ENCODE measurements at places on chromosomes 2 and 18.

DNA sequence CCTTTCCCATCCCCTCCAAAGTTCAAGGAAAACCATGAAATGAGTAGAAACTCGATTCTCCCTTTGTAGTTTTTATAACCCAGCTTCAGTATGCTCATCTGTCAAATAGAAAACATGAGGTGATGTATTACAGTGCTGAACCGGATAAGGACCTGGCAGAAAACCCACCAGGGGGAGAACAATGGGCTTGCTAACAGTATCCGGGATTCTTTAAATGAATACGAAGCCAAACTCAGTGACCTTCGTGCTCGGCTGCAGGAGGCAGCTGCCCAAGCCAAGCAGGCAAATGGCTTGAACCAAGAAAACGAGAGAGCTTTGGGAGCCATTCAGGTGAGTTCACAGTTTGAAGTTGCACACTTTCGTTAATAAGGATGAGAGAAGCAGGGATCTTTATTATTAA is 113.6 kb upstream of the TTC39C start:
- DNase-seq: no peak

GRCh38 chr2:104945121-104945520 is 91.2 kb downstream of the POU3F3 start:
- no peak for DNase-seq

GRCh38 chr2:58449286-58450010 is 208.3 kb upstream of the FANCL start:
- DNase-seq: no peak

DNA sequence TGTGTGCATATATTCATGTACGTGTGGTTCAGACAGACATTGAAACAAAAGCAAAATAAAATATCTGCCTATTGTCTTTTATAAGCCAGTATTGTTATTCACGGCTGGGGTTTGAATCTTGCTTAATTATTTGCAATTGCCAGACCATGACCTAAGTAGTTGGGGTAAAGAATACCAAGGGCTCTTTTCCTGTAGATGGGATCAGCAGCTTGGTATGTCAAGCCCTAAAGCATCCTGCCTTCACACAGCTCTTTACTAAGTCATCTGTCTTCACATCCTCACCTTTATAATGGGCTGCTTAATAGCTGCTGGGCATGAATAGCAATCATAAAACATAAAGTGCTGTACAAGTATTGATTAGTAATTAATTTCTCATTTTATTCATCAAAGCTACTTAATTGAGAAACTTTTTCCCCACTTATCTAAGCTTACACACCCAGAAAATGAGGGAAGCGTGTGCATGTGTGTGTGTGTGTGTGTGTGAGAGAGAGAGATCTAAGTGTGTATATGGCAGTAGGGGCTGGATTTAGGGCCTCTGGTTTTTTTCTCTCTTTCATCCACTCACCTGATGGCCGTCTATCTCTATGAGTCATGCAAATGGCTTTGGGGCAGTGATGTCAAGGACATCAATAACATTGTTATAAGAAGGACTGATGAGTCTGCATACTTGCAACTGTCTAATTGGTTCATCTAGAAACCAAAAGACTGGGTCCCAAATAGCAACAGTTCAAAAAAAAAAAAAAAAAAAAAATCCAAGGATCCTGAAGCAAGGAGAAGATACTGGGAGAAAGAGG is 244.1 kb upstream of the TNP1 start:
- no peak for DNase-seq

- DNase-seq: peak; percentile 9
These were observed 486 bp upstream of the GPR39 start for GRCh38 chr2:132415915-132416722.

GRCh38 chr2:174971868-174972781 is 33.1 kb downstream of the CHN1 start:
- DNase-seq: no peak

All from esophagus squamous epithelium (tissue), 5 donors.